Neural cell (in vitro differentiated cells): ENCODE measurements at places on chromosomes 13 and 19. TPM values are rescaled to one million over a fixed set of nuclear protein-coding genes. Genes with fewer than 3 reads are reported as not detected.

PCSK4 gene
- 11.8 and 24.1 TPM in 2 replicates for polyA plus RNA-seq

NOVA2 gene
- 7.6 and 9.3 TPM in 2 replicates for polyA plus RNA-seq

OLFM2 gene
- 68.6 and 75.7 TPM in 2 replicates for polyA plus RNA-seq

C5AR2 gene
- polyA plus RNA-seq, result not detected in 2 replicates

ZC3H4 gene
- 5.1 and 5.4 TPM in 2 replicates for polyA plus RNA-seq

GPR4 gene
- polyA plus RNA-seq, result 0.25 TPM in 1 of 2 replicates, not detected in the other

SPART gene
- 45.3 and 52.4 TPM in 2 replicates for polyA plus RNA-seq

PCP2 gene
- not detected in 2 replicates for polyA plus RNA-seq
